ENCODE measurements at places on chromosomes 5 and 9.

DNA sequence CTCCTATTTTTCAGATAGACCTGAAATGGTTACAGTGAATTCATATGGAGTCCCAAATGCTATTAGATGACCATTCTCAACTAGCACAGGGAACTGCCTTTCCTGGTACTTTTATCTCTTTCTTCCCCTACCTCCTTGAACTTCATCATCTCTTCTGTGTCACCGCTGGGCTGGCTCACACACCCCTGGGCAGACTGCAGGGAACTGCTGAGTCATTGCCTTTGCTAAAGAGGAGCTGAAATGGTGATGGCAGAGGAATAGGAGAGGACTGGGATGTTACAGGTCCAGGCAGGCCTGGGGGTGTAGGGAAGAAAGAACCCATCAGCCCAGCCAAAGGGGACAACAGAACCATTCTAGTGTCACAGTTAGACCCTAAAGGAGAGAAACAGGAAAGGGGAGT lies 322.3 kb downstream of the ASTN2 start:
- DNase-seq: no peak

DNA sequence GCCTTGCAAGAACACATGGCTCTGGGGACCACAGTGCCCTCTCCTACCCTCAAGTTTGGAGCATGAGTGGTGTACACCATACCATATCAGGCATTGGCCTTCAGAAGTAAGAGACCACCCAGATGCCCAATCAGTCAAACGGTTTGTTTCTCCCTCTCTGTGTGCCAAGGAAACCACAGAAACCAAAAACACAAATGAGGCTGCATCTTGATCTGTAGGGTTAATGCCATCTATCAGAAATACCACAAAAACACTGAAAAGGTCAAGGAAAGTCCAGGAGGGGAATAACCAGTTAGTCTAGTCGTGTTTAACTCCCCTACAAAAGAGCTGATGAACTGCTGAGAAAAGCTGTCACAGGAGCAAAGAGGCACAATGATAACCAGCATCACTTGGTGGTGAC lies 78.4 kb downstream of the INSYN2B start:
- DNase-seq: no peak

GRCh38 chr5:112655513-112655912 lies 82.2 kb upstream of the APC start:
- DNase-seq: no peak

- no peak for DNase-seq
Observed at GRCh38 chr9:34961574-34962490, 3.7 kb downstream of the PHF24 start.

DNA sequence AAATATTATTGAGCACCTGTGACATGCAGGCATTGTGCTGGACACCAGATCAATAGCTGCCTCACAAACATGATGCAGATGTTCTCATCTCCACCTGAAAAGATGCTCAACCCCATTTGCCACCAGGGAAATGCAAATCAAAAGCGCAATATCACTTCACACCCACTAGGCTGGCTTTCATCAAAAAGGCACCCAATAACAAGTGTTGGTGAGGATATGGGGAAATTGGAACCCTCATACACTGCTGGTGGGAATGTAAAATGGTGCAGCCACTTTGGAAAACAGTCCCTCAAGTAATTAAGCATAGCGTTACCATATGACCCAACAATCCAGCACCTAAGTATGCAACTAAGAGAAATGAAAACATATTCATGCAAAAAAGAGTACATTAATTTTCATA lies 24.7 kb downstream of the FGF1 start:
- DNase-seq: no peak

DNA sequence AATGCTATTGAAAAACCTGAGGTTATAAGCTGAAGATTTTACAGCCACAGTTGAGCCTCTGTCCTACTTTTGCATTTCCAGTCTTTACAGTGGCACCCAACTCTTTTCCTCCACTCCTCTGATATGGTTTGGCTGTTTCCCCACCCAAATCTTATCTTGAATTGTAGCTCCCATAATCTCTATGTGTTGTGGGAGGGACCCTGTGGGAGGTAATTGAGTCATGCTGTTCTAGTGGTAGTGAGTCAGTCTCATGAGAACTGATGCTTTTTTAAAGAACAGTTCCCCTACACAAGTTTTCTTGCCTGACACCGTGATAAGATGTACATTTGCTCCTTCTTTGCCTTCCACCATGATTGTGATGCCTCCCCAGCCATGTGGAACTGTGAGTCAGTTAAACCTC lies 646.1 kb upstream of the SEMA6A start:
- no peak for DNase-seq

- DNase-seq: no peak
Observed at GRCh38 chr9:135448663-135449100, 30.9 kb upstream of the PPP1R26 start.

DNA sequence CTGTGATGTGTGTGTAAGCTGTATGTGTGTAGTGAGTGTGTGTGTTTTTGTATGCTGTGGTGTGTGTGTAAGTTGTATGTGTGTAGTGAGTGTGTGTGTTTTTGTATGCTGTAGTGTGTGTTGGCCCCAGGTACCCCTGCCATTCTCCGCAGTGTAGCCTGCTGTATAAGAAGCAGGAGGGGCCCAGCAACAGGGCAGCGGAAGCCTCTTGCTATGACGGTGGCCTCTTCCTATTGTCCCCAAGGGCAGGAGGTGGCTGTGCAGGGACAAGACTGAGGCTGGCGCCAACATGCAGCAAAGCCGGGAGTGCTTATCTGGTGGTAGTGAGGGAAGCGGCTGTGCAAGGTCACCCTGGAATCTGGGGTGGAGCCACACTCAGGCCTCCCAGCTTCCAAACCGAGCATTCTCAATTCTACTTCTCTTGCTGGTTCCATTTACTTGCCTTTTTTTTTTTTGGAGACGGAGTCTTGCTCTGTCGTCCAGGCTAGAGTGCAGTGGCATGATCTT lies 5.1 kb downstream of the SPAAR start:
- no peak for DNase-seq

DNA sequence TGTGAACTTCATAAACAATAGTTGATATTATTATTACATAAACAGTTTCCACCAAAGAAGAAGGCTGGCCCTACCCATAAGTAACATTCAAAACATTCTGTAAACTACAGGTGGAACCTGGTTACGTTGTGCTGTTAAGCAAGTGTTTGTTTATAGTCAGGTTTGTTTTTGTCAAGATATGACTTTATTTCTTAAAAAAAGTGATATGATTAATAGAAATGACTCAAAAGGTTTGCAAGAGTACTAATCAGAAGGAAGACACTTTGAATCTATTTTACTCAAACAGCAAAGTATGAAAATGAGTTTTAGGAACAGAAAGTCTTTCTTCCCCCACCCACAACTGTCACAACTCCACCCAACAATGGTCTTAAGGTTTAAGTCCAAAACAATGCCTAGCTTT lies 220.8 kb downstream of the PLK2 start:
- no peak for DNase-seq

GRCh38 chr9:126515001-126515872 lies 98.5 kb upstream of the LMX1B start:
- no peak for DNase-seq

DNA sequence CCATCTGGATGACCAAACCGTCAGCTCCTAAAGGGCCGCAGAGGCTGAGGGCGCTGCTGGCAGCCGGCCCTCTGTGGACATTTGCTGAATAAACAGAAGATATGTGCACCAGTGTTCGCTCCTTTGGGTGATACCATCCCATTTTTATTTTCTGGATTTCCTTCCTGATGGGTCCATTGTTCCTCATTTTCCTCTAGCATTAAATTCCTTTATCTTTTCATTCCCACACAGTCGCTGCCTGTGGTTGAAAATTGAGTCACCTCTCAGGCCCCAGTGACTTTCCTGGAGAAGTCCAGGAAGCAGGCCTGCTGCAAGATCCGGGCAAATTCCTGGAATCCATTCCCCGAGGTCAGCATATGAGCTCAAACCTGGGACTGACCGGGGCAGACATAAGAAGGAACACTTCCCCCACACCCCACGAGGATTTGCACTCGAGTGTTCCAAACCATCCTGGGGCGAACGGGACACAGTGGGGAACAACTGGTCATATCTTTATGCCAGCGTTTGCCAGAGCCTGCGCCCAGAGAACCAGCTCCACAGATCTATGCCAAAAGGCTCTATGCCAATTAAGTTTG lies 86.7 kb upstream of the PCA3 start:
- no peak for DNase-seq

- DNase-seq: no peak
Observed at GRCh38 chr9:4864698-4865097, 72.0 kb downstream of the RCL1 start.

- no peak for DNase-seq
Observed at GRCh38 chr9:82560457-82560904, 502.5 kb downstream of the RASEF start.

- DNase-seq: no peak
Observed at GRCh38 chr5:14510156-14510734, 71.3 kb upstream of the OTULINL start.

DNA sequence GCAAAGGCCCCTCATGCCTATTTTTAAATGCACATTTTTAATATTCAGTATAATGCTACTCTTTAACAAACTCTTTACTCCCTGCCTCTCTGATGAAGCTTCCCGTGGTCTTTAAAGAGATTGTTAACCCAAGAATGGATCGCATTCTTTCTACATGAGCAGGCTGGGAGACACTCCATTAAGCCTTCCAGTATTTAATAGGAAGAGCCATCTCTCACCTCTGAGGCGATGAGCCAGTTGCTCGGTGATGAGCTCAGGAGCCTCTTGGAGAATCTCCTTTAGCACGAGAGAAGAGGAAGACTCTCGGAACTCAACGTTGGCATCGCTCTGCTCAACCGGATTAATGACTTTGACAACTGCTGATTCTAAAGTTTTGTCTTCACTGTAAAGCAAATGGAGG lies 59.6 kb downstream of the PRUNE2 start:
- no peak for DNase-seq

DNA sequence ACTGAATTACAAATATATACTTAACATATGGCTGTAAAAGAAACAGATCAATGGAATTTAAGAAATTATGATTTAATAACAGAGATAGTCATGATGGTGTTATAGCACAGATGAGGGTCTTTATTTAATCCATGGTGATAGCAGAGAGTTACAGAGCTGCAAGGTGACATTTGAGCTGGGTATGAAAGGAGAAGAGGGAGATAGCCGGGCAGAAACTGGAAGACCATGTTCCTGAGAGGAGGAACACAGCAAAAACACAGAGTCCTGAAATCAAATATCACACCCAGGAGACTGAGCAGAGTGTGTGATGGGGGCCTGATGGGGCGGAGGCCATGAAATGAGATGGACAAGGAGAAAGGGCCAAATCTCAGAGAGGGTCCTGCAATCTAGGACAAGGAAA lies 163.4 kb downstream of the PJA2 start:
- no peak for DNase-seq

- DNase-seq: no peak
Observed at GRCh38 chr9:13992138-13993088, 321.5 kb downstream of the NFIB start.

GRCh38 chr9:32010322-32010721 lies 374.1 kb upstream of the ACO1 start:
- DNase-seq: no peak

- no peak for DNase-seq
Observed at GRCh38 chr9:110768886-110769285, 100.3 kb downstream of the MUSK start.

DNA sequence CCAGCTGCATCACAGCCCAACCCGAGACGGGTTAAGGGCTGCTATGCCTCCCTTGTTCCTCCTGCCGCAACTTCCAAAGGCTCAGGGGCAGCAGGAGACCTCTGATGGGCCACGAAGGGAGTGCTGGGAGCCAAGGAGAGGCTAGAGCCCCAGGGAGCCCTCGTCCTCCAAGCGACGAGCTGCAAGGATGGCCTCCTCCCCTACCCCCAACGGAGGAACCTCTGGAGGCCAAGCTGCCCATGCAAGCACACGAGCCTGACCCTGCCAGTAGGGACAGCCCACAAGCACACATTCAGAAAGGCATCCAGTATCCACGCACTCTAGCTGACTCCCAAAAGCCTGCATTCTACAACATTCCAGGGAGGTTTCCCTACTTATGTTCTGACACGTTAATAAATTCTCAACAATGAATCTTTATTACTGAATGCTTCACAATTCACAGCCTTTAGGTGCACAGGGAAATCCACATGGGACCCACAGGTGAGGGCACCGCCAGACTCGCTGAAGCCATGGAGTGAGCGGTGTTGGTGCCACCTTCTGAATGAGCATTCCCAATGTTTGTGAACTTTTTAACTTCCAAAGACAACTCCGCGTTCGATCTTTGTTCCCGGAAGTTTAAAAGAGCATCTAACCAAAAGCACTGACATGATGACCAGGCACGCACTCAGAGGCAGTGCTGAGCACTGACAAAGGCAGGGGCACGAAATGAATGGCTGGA lies 28.7 kb downstream of the IPPK start:
- no peak for DNase-seq

DNA sequence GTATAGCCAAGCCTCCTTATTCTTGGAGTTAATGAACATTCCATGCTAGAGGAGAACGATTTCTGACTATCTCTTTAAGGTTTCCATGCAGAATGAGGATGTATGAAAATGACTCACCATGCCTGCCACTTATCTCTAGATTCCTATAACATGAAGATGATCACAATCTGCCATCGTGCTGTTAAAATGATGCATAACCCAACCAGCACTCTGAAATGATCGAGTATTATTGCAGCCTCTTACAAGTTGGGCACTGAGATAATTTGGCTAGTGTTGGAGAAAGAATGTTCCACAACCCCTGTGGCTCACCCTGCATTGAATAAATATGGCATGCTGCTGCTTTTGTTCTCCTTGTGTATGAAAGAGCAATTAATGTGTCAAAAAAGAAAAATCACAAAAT lies 1143.6 kb upstream of the WWC1 start:
- DNase-seq: no peak

GRCh38 chr9:2610985-2611384 lies 10.6 kb upstream of the VLDLR start:
- DNase-seq: no peak

- no peak for DNase-seq
Observed at GRCh38 chr5:27041372-27041771, 3.0 kb upstream of the CDH9 start.

DNA sequence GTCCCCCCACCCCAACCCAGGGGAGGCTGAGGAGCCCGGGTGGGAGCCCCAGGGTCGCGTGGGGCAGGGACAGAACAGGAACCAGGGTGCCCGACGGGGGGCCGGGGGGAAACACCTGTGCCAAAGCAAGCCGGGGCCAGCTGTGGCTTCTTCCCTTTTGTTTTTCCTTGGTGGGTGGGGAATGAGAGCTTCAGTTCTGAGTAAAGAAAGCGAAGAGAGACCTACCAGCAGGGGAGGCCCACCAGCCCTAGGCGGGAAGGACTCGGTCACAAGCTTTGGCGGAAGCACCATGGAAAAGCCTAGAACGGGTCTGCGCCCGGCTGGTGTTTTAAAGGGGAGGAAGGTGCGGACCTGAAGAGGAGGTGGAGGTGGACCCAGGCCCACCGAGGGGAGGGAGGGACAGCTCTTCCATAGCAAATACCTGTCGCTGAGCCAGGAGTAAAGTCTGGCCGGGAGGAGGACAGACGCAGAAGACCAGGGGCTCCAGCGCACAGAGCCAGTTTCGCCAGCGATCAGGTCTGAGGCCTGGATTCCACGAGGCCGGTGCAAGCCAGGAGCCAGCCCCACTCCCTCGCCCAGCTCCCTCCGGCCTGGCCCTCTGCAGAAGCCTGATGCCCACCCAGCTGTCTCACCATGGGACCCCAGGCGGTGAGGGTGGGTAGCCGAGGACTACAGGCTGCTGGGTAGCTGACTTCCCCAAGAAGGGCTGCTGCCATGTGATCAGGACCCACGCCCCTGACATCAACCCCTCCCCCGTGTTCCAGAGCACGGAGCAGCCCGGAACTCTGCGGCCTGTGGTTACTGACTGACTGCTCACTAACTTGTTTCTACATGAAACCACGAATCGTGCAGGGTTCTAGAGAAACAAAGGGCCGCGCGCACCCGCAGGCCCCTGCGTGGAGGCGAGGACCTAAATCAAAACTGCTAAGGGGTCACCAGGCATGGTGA lies 849 bp upstream of the MGAT1 start:
- DNase-seq: peak; percentile 90

All from immature natural killer cell (primary cell).